Activated CD4-positive, alpha-beta T cell treated with anti-CD3 and anti-CD28 coated beads, Interleukin-2, amount 50 U/mL, for 16 hours (primary cell): ENCODE measurements at places on chromosomes 6 and 20.

GRCh38 chr6:37818536-37819176, 871 bp upstream of the ZFAND3 start:
- peak; percentile 96 for DNase-seq

DNA sequence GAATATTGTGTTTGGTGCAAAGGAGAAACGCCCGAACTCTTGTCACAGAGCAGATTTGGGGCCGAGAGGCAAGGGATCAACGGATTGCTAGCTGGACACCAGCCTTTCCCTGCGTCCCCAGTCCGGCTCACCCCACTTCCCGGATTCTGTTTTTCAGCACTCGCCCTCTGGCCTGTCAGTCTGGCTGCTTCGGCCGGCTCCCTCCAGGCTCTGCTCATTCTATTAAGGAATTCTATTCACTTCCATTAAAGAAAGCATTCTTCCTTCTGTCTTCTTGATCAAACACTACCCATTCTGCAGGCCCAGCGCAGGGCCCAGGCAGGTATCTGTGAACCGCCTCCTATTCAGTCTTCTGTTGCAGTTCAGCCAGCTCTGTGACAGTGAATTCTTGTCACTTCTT, 91.7 kb downstream of the RNF182 start:
- no peak for DNase-seq

GRCh38 chr20:63216849-63217471, 1.0 kb upstream of the YTHDF1 start:
- no peak for DNase-seq

GRCh38 chr6:110468731-110469130, 7.7 kb downstream of the SLC22A16 start:
- no peak for DNase-seq

- DNase-seq: no peak
These were observed 21.3 kb upstream of the DST start for GRCh38 chr6:56664029-56664428.

DNA sequence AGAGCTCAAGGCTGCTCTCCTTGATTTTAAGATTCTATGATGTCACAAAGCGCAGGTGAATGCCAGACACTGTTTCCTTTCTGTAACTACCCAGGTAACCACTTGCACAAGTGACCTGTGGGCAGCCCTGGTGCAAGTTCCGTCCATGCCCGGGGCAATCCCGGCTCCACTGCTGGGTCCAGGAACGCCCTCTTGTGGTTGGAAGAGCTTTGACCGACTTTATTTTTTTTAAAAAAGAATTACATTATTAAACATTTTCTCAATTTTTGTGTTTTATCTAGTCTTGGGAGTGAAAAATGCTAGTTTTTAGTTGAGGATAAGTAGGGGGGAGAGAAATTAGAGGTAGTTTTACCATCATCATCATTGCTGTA, 695.2 kb downstream of the QKI start:
- no peak for DNase-seq

DNA sequence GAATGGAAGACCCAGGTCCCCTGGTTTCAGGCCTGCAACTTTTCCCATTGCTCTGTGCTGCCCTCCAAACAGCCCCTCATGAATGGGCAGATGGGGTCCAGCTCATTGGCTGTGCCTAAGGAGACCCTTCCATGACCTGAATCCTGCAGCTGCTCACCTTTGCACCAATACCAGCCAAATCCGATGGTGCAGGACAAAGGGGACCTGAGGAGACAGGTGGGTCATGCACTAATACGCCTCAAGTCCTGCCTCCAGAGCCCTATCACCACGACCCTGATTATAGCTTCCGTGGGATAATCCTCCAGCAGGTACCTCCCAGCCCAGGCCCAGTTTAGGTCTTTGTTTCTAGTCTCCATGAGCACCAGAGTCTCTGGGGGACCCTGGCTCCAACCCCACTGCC, 16.8 kb downstream of the TREM1 start:
- DNase-seq: no peak
